ENCODE measurements at places on chromosomes 16 and 17.

GRCh38 chr17:82666931-82667667 is 18.9 kb upstream of the WDR45B start:
- no peak for DNase-seq

DNA sequence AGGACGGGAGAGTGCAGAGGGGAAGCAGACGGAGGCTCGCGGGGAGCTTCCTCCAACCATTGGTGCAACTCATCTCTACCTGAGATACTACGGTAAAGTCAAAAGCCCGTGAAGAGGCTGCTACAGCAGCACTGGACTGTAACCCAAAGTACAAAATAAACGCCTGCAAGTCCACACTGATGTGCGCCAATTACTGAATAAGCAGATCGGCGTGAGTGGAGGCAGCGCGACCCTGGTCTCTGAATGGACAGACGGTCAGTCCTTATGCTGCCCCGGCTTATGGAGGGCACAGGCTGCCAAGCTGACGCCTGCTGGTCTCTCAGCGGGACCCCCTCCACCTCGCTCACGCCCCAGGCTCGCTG is 58.5 kb downstream of the LMF1 start:
- no peak for DNase-seq

DNA sequence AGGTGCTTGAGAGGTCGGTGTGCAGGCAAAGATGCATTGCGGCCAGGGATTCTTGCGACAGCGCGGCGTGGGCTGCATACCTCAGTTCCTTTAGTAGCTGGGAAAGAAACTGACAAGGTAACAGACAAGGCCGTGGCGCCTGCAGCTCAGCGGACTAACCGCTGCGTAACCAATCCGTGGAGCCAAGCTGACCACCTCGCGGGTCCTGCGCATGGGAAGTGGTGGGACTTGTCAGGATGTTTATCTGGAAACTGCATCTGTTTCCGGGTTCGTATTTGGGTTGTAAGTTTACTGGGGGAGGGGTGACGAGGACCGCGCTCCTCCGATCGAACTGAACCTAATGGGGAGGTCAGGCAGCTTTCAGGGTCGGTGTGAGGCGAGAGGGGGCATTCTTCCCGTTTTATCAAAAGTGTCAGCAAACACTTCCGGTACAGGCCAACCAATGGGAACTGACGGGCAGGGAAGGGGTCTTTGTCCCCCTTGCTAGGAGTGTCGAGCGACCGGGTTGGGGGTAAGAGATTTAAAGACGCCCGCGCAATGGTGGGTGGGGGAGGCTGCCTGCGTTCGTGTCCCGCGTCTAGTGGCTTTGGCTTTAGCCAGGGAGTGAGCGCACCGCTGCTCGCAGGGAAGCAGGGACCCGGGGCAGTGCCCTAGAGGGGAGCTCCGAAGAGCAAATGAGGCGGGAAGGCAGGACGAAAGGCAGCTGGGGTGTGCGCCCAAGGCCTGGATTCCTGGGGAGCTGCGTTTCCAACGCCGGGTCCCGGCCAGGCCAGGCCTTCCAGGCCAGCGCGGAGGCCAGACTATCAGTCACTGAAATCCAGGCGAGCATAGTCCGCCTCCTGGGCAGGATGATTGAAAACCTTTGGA is 7.0 kb downstream of the IRX6 start:
- no peak for DNase-seq

DNA sequence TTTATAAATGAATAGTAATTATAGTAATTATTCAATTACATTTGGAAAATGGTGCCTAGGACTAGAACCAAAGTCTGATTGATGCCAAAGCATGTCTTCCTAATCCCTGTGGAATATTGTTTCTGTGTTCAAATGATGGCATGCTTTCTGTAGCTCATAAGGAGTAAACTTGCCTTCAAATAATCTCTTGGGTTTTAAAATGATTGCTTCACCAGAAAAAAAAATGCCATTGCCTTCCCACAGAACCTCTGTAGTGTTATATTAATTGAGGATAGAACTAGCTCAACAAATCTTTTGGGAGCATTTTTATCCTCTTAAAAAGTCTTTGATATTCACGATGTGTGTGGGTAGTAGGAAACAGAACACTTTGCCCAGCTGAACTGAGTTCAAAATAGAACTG is 7.7 kb upstream of the TMEM100 start:
- DNase-seq, result no peak

GRCh38 chr17:58661499-58661898 is 30.3 kb downstream of the TEX14 start:
- no peak for DNase-seq
